ENCODE measurements at places on chromosomes 12 and 14.

DNA sequence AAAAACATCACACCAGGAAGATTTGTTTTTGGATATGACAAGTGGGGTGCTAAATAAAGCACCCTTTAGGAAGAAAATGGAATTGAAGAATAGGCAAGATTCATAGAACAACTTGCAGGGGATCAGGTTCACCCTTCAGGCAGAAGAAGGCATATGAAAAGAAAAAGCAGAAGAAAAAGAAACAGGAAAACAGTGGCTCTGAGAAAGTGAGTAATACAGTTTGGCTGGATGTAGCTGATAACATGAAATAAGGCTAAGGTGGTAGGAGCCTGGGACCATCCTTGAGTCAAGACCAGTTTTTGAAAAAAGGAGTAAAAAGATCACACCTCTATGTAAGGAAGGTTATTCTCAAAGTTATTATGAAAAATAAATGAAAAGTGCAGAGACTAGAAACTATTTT is 42.4 kb downstream of the TRIP11 start:
- no peak for DNase-seq

- no peak for DNase-seq
These were observed 14.3 kb downstream of the RERG start for GRCh38 chr12:15206831-15207389.

DNA sequence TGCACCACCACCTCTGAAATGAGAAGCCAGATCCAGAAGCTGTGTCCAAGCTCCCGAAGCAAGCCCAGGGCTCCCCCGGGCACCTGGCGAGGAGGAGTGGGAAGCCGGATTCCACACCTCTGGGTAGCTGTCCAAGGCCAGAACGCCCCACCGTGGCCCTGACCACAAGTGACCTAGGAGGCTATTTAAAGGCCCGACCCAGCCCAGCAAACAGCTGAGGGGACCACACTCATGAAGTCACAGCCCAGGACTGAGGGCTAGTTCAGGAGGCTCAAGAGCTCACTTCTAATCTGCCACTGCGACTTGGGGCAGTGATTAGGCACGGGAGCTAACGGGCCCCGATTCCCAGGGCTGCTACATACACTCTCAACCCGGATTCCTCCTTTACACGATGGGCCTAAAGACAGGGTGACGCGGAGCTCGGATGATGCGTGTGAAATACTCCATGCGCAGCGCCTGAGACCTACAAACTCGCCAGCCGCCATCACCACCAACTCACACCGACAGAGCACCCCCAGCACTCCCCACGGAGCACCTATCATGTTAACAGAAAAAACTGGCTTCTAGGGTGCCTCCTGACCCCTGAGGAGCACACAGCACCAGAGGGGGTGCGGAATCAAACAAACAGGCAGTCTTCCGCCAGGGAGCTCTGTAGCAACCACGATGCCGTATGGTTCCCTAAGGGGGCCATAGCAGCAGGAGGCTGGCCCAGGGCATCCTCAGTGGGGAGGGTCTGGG is 84.0 kb upstream of the GPR68 start:
- DNase-seq: no peak

GRCh38 chr14:71062581-71063303 is 155.5 kb downstream of the PCNX1 start:
- no peak for DNase-seq

GRCh38 chr12:98635657-98636323 is 8.8 kb downstream of the IKBIP start:
- peak; percentile 92 for DNase-seq

DNA sequence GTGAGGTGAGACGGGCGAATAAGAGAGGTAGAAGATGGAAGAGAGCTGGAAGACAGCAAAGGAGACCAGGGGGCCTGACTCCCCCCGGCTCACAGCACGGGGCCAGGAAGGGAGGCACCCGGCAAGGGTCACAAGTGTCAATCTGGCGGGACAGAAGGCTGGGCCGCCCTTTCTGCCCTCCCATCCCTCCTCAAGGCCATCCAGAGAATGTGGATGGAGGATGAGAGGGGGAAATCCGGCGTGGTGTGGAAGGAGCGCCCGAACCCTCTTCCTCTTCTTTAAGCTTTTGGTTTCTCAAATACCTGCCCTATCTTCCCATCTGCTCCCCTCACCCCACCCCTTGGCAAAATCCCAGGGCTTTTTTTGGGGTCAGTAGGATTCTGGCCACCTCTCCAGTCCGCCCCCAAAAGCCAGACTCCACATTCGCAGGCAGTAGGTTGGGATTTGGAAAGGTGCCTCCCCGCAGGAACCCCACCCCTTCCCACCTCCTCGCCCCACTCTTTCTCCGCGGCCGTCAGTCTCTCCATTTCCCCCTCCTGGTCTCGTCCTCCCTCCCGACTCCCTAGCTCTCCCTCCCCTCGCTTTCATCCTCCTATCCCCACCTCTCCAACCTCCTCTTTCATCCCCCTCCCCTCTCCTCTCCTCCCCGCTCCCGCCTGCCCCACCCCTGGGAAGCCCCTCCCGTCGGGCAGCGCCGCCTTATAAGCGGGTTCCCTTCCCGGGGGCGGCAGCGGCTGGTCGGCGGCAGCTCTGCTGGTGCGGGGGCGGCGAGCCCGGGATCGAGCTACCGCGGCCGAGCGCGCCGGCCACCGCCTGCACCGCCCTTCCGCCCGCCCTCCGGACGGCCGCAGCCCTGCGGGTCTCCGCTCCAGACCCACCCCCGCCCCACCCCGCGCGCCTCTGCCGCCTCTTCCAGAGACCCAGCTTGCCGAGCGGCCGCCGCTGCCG is at the start of gene PTMS:
Gene PTMS, plus strand, starts transcription at position 730 of the 948 bp plus-strand sequence. CDS start 343 bp downstream, outside the sequence.
- DNase-seq: peak; percentile 79

Data from foreskin keratinocyte (primary cell).